ENCODE measurements at places on chromosomes 6 and 20. TPM values are rescaled to one million over a fixed set of nuclear protein-coding genes. Genes with fewer than 3 reads are reported as not detected.

- no peak for DNase-seq
Observed at GRCh38 chr6:138638604-138639003, 135.0 kb upstream of the CCDC28A start.

GRCh38 chr6:109485266-109485935 is 2.4 kb upstream of the ZBTB24 start:
- no peak for DNase-seq

Gene TCP11
- total RNA-seq, result not detected

DNA sequence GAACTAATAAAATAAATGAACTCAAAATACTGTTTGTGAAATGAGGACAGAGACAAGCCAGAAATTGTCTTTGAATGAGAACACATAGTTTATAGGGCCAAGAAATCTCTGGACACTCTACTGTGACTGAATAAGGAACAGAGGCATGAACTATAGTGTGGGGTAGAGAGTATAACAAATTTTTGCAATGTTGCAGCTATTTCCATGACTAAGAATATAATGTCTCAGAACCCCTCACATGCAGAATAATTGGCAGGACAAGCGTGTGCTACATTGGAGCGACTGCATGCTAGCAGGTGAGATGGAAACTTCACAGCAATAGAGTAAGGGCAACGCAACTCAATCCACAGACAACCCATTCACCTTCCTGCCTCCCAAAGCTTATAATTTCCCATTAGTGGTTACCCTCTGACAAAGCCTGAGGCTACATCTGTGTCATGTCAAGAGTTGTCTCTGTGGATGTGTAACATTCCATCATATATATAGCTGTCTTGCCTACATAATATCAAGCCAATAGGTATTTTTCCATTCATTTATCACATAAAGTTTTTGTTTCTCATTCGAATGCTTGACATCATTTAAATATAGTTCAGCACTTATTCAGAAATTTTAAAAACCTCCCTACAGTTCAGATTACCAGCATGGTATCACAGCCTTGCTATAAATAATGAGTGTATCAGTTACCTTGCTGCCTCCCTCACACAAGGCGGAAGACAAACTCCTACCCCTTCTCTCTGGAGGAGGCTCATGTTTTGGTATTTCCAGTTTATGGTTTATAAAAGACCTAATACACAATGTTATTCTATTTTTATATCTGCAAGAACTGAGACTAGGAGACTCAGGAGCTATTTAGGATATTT is 47.9 kb upstream of the ECHDC1 start:
- no peak for DNase-seq

- DNase-seq, result no peak
Observed at GRCh38 chr20:10540636-10541493, 105.8 kb downstream of the SLX4IP start.

Gene FILIP1
- total RNA-seq, result not detected

DNA sequence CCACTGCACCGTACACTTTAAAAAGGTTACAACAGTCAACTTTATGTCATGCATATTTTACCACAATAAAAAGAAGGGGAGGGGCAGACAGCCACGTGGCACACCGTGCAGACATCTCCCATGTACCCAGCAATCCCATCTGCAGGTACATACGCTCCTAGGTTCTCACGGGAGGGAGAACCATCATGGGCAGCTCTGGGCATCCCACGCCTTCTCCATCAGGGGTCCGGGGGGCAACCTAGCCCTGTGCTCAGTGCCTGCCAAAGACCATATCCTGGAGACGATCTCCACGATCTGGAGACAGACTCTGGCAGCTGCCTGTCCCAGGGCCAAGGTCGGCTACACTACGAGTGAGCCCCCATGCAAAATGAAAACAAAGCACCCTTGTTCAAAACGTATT is 2.5 kb upstream of the BNIP5 start:
- no peak for DNase-seq

- no peak for DNase-seq
Observed at GRCh38 chr6:73743081-73743480, 47.1 kb downstream of the CD109 start.

DNA sequence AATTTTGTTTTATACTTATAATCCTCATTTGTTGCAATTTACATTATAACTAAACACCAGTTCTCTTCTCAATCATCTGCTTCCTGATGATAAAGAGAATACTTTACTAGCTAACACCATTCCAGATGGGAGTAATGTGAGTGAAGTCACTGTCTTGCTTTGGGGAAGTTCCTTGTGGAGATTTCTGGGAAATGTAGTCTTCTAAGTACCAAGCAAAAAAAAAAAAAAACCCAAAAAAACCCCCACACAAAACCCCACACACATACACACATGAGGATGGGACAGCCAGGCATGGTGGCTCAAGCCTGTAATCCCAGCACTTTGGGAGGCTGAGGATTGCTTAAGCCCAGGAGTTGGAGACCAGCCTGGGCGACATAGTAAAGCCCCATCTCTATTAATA is 2.2 kb upstream of the SNPH start:
- no peak for DNase-seq

- no peak for DNase-seq
Observed at GRCh38 chr20:13875265-13875811, 90.5 kb downstream of the NDUFAF5 start.

DNA sequence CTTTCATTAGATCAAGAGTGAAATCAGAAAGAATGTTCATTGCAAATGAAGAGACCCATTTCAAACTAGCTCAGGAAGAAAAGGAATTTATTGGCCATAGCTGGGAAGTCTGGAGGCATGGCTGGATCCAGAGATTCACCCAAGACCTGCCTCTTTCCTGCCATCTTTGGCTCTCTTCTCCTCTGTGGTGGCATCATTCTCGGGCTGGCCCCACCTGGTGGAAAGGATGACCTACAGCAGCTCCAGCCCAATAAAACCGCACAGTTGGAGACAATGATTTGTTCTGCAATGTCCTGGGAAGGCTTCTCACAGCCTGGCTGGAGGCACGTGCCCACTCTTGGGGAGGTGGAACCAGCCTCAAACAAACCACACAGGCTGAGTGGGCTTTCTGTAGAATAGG is 18.1 kb upstream of the FERMT1 start:
- DNase-seq, result no peak

Gene OR2J3
- total RNA-seq, result not detected

Gene OOEP
- 0.47 TPM for total RNA-seq

DNA sequence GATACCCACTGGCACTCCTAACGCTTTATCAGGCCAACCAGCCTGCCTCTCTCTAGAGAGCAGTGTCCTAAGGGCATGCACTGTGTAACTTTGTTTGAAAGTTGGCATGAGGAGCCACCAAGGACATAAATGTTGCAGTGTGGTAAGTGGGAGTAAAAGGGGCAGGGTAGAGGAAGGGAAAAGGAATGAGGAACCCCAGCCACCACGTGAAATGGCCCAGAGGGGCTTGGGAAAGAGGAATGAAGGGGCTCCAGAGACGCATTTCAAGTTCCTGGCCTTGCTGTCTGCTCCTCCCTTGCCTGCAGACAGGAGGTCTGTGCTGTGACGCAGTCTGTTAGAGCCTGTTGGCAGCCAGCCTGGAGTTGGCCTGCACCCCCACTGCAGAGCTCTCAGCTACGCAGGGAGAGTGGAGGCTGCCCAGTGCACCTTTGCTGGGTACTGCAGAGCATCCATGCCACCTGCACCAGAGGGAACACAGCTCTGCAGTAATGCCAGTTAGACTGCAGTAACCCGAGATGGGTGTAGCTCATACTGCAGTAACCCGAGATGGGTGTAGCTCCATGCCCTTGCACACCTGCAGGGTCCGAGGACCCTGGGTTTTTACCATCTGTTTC is 86.8 kb upstream of the SNAP25 start:
- DNase-seq, result no peak

GRCh38 chr6:119128252-119128912 is 49.9 kb upstream of the FAM184A start:
- DNase-seq, result no peak

- DNase-seq, result no peak
Observed at GRCh38 chr20:2114990-2115681, 13.5 kb downstream of the STK35 start.

Gene PGC
- total RNA-seq, result not detected

GRCh38 chr6:56515081-56515905 is 127.4 kb downstream of the DST start:
- DNase-seq, result no peak

DNA sequence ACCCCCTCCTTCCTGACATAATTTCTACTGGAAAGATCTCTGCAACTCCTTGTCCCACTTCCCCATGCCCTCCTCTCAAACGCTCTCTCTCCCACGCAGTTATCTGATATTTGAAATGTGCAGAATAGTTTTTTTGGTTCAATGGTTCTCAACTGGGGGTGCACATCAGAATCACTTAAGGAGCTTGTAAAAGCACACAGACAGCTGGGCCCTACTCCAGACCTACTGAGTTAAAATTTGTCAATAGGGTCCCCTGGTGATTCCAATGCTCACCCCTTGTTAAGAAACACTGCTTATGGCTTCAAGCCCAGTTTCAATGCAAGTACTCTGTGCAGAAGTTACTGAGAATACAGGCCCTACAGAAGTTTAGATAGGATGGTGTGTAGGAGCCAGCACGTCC is 45.2 kb upstream of the KCNK16 start:
- no peak for DNase-seq

- no peak for DNase-seq
Observed at GRCh38 chr20:24402188-24402587, 67.2 kb upstream of the SYNDIG1 start.

DNA sequence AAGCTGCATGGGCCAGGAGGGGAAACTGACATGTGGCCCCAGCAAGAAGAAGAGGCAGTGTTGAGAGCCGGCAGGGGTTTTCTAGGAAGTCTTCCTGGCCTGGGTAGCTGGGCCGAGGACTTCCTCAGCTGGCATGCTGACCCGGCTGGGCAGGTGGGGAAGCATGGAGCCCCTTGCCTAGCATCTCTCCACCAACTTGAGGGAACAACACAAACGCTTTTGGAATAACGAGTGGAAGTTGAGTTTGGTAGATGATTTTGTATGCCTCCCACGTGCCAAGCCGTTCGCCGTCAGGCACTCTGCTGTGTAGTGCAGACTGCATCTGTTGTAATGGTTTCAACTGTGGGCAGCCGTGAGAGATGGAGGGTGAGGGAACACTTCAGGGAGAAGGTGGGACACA is 7.3 kb downstream of the TMEM181 start:
- DNase-seq, result no peak

Gene VWA7
- total RNA-seq, result 3.0 TPM

DNA sequence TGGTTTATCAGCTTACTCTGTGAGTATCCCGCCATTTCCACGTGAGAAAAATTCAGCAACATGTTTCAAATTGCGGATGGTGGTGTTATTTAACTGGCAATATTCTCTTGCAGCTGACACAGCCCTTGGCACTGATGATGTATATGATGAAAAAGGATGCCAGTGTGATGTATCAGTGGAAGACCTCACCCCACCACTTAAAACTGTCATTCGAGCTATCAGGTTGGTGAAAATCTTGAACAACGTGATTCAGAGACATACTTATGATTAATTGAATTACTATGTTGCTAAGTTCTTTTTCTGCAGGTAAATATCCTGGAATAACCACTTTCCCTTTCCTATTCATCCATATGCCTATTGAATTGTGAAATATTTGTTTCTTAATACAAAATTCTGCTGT is 55.7 kb downstream of the KHDC1L start:
- DNase-seq, result no peak

- no peak for DNase-seq
Observed at GRCh38 chr6:20879526-20879925, 345.3 kb downstream of the CDKAL1 start.

Gene STX11
- 15.5 TPM for total RNA-seq

Gene SLC24A3
- not detected for total RNA-seq

Gene CNBD2
- total RNA-seq, result 3.1 TPM

- DNase-seq, result no peak
Observed at GRCh38 chr6:9192405-9192909, 757.1 kb upstream of the SLC35B3 start.

Data from activated CD4-positive, alpha-beta T cell treated with anti-CD3 and anti-CD28 coated beads, Interleukin-2, amount 10 ng/mL, durations not matched to agents 24 days and 14 days (primary cell).